ENCODE measurements at places on chromosomes 11 and 22.
A peak's percentile ranks its signal among the peaks of the same experiment; 100 is the strongest.

GRCh38 chr11:76728778-76729177 is 54.4 kb upstream of the TSKU start:
- DNase-seq: no peak

DNA sequence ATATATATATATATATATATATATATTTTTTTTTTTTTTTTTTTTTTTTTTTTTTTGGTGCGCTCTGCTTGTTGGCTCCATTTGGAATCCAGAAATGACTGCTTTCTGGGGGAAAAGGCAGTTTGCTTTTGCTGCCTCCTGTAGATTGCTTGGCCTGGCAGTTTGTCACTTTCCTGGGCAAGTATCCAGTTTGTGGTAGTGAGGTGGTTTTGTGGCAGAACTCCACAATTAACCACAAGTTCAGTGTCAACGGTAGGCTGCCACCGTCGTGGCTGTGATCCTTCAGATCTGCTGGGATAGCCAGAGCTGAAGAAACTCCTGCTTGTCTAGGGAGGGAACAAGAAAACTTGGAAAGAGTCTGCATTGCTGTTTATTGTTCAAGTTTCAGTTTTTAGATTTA is 5.0 kb upstream of the PDE3B start:
- no peak for DNase-seq

GRCh38 chr11:31479066-31479465 is 30.4 kb downstream of the IMMP1L start:
- no peak for DNase-seq

- DNase-seq: no peak
These were observed 29.1 kb downstream of the TREH start for GRCh38 chr11:118650366-118650765.

DNA sequence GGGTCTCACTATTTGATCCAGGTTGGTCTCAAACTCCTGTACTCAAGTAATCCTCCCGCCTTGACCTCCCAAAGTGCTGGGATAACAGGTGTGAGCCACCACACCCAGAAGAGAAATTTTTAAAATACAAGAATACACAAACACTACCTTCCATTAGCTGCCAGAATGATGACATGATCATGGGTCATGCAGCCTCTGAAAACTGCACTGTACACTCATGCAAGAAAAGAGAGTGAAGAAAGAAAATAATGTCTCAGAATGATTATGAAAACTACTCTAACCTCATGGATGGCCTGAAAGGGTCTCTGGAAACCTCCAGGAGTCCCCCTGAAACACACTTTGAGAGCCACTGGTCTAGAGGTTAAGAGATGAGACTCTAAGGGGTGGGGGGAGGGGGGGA is 18.8 kb downstream of the VPS37C start:
- no peak for DNase-seq

- no peak for DNase-seq
These were observed at the start of gene RTN4RL2 for GRCh38 chr11:57460022-57460757. TSS of gene RTN4RL2 (plus strand) at chr11:57460528. CDS start at chr11:57460866, 338 bp downstream.

DNA sequence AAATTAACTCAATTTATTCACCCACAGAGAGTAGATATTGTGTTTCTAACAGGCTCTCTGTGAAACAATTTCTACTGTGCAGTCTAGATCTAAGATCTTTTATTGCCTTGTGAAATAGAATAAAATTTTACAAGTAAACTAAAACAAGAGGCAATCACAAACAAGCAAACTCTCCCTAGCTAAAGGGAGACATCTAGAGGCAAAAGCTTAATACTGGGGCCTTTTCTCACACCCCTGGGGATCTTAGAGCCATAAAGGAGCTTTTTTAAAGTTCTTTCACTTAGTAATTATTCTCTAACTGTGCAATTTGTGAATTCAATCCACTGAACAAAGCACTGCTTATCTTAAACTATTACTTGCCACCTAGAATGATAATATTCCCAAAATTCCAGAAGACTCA is 19.7 kb downstream of the ALG9 start:
- no peak for DNase-seq

DNA sequence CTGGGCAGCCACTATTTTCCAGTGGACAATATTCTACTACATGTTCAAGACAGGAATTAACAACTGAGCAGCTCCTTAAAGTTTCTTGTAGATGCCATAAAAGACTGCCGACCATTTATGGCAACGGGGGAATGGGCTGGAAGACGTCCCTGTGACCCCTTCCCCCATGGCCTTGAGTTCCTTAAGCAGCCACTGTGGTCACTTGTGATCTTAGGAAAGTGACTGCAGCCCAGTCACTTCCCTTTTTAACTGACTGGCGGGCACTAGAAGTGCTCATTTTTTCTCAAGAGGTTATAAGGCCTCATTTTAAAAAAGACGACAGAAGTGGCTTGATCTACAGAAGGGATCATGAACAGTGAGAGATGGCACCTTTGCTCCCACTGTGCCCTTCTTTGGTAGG is 153.2 kb upstream of the NARS2 start:
- no peak for DNase-seq

GRCh38 chr11:68956142-68956541 is 24.6 kb downstream of the MRGPRD start:
- DNase-seq: no peak

- DNase-seq: no peak
These were observed 199.7 kb downstream of the C11orf91 start for GRCh38 chr11:33500861-33501479.

- DNase-seq: no peak
These were observed 40.8 kb downstream of the MAP6 start for GRCh38 chr11:75627906-75628668.

DNA sequence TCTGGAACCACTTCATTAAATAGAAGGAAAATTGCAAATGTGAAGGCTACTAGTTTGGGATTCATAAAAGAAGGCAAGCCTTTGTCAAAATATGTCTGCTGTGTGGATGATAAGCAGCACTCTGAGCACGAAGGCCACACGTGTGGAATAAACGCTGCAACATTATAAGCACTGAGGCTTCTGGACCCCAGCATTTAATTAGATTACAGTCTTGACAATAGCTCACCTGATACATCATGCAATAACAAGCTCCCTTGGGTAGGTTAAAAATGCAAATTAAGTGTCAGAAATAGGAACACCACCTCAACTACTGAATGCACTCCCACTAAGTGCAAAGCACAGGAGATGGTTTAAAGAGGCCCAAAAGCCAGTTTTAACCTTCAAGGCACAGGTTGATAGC is 179.3 kb downstream of the LARGE1 start:
- no peak for DNase-seq

DNA sequence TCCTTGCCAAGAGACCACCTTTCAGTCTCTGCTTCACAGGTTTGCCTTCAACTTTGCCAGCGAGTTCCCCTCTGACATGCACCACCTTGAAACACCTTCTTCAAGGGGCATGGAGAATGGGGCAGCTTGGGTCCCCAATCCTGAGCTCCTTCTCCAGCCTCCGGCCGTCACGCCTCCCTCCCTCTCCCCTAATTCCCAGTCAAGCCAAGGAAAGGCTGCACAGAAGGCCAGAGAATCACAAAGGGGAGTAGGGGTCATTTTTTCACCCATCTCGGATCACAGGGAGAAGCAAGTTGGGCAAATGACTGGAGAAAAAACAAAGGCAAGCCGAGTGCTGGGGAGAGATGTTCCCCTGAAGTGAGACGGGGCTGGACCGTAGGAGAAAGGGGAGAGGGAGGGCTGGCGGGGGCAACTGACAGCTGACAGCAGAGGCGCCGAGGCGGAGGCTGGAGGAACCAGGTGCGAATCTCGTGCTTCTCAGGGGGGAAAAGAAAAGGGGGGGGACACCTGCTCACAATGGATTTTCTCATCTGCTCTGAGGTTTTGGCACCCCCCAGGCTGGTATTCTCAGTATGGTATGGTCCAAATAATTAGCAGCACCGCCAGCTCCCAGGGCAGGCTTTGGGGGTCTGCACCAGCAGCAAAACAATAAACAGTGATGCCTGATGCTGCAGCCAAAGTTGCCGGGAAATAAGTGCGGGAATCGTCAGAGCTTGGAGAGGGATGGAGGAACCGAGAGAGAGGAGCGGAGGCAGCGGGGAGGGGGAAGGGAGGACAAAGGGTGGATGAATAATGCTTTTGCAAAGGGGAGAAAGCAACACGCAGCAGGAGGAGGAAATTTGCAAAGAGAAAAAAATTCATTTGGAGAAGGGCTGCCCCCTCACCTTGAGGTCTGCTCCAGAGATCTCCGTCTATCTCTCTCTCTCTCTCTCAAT is 644 bp downstream of the YPEL4 start:
- peak; percentile 38 for DNase-seq

DNA sequence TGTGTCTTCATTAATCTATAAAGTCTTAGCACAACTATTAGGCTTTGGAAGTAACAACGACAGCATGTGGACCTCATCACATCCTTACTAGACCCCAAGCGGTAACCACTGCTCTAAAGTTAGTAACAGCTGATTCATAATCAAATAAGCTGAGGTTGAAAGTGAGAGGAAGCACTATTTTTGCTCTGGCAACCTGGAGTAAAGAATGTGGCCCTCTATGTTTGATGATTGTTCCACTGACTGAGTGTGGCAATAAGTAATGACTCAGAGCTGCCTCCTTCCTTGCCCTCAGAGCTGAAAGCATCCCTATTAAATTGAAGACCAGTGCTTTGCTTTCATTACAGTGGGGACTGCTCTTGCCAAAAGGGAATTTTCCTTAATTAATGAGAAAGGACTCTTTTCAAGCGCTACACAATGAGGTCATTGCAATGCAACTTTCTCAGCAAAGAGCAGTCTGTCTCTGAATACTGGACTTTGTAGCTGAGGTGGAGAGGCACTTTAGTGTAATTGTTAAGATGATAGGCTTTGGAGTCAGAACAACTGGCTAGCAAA is 906.1 kb upstream of the RAG2 start:
- no peak for DNase-seq

- DNase-seq: no peak
These were observed 69.5 kb downstream of the ZNRF3 start for GRCh38 chr22:28952857-28953256.

GRCh38 chr11:43547889-43548381 is 132.6 kb upstream of the HSD17B12 start:
- DNase-seq: no peak
